ENCODE measurements at places on chromosomes 3 and 15.
A peak's percentile ranks its signal among the peaks of the same experiment; 100 is the strongest.

GRCh38 chr3:60160111-60160821 is 1091.0 kb downstream of the FHIT start:
- peak; percentile 16 for DNase-seq

GRCh38 chr15:45732662-45733061 is 97.8 kb downstream of the SQOR start:
- no peak for DNase-seq

DNA sequence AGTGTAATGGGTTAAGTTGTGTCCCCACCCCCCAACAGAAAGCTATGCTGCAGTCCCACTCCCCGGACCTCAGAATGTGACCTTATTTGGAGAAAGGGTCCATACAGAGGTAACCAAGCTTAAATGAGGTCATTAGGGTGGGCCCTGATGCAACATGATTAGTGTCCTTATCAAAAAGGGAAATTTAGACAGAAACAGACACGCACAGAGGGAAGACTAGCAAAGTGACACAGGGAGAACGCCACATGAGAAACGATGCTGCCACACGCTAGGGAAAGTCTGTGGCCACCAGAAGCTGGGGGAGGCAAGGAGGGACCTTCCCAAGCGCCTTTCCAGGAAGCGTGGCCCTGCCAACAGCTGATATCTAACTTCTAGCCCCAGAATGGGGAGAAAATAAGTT is 65.4 kb downstream of the RPN1 start:
- DNase-seq = no peak

DNA sequence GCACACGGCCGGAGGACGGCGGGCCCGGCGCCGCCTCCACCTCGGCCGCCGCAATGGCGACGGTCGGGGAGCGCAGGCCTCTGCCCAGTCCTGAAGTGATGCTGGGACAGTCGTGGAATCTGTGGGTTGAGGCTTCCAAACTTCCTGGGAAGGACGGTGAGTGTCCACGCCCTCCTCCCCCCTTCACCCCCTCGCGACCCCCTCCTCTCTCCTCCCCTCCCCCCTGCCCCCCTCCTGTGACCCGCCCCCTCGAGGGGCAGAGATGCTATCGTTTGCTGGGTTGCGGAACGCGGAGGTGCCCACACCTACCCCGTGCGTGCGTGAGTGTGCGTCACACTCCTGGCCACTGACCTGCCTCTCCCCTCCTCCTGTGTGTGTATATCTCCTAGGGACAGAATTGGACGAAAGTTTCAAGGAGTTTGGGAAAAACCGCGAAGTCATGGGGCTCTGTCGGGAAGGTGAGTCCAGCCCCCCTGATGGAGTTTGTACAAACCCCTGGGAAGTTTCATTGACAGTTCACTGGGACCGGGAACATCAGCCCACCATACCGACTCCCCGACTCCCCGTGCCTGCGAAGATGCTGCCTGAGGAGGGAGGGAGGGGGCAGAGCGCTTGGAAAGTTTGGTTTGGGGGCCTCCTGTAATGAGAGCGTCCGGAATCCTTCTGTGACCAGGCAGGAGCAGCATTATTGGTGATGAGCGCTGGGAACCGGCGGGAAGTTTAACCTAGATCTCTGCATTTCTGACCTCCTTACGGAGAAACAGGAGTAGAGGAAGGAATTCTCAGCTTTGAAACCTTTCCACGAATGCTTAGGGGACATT is 795 bp upstream of the SCAANT1 start:
- DNase-seq = peak; percentile 65

GRCh38 chr3:41338276-41338675 is 139.0 kb downstream of the CTNNB1 start:
- DNase-seq = no peak

- no peak for DNase-seq
These were observed 119.9 kb downstream of the FOXP1 start for GRCh38 chr3:71463617-71464016.

- DNase-seq = peak; percentile 83
These were observed 47.7 kb downstream of the PDZRN3 start for GRCh38 chr3:73576999-73577461.

DNA sequence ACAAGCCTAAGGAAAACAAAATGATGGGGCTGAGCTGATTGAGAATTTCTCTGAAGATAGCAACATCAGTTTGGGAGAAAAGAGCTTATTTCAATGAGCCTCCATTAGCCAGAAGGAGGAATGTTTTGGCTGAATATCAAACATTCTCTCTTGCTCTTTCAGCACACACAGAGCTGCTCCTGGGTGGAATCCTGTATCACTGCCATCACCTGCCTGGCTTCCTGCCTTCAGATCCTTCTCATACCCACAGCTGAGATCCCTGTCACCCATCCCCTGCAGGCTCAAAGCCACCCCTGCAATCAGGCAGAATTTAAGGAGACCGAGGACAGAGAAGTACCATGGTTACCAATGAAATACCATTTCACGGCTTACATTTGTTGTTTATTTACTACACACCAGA is 27.2 kb upstream of the SYN2 start:
- DNase-seq = no peak

DNA sequence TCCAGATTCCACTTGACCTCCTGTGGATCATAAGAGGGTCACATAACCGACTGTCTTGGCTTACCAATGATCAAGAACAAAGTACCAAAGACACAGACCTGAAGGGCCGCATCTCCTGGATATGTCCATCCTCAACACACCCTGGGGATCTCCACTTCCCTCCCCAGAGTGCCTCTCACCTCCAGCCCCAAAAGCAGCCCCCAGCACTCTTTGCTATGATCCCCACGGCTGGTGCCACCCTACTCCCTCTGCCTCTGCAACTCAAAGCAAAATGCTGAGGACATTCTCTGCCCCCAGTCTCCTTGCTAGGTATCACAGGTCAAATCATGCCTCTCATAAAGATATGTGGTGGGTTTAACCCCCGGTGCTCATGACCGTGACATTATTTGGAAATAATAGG is 32.7 kb downstream of the SLCO2A1 start:
- DNase-seq = no peak

- peak; percentile 18 for DNase-seq
These were observed 31.4 kb downstream of the MKRN2 start for GRCh38 chr3:12588039-12589009.

DNA sequence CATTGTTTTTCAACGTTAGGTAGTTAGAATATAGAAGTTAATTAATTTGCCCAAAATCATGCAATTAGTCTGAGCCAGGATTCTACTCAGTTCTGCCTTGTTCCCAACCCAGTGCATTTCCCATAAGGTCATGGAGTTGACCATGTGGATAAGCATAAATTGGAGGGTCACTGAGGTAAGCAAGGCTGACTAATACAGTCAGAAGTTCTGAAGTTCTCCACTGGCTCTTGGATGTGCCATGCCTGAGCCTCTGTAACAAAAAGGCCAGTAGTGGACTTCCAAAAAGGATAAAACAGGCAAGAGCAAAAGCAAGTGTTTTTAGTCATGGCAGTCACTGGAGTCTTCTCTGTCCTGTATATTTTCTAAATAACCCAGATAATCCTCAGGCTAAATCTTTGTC is 124.4 kb upstream of the PHLDB2 start:
- DNase-seq = no peak

DNA sequence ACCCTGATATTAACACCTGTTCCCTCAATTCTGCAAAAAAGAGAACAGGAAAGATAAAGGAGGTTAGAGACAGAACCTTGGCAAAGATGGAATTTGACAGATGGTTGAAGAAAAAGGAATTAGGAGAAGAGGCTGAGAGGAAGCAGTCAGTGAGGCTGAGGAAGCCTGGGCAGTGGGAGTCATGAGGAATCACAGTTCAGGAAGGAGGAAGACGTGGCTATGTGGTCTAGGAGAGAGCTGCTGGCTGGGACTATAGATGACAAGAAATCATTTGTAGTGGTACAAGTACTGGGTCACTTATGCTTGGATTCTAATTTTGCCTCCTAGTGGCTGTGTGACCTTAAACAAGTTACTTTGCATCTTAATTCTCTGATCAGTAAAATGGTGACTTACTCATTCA is 49.0 kb downstream of the LARS2 start:
- peak; percentile 16 for DNase-seq

DNA sequence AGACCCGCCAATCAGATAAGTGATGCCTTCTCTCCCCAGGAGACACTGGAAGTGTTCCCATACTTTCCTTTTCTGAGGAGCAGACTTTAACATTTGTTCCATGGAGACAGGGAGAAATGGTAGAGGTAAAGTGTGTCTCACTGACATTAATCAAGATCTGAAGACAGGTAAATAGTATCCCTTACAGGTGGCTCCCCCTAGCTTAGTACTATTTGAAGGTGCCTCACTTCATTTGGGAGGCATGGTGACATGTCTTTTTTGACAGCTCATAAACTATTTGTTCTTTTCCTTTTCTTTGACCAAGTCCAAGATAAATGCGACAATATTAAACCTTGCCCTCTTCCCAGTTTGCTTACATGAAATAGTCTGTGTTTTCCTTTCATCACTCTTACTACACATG is 485.6 kb upstream of the IL12A start:
- DNase-seq = no peak

DNA sequence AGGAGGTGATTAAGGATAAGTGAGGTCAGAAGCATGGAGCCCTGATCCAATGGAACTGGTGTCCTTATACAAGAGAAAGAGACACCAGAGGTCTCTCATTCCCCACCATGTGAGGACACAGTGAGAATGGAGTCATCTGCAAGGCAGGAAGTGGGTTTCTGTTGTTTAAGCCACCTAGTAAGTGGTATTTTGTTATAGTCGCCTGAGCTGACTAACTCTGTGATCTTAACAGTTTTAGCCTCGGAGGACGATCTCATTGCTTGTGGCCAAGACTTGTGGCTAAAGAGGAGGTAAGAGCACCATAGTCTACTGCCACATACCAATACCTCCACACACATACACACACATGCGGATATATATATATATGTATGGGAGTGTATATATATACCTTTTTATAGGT is 73.8 kb downstream of the MCTP2 start:
- DNase-seq = no peak

GRCh38 chr3:187015903-187016638 is 85.7 kb downstream of the ST6GAL1 start:
- DNase-seq = no peak

DNA sequence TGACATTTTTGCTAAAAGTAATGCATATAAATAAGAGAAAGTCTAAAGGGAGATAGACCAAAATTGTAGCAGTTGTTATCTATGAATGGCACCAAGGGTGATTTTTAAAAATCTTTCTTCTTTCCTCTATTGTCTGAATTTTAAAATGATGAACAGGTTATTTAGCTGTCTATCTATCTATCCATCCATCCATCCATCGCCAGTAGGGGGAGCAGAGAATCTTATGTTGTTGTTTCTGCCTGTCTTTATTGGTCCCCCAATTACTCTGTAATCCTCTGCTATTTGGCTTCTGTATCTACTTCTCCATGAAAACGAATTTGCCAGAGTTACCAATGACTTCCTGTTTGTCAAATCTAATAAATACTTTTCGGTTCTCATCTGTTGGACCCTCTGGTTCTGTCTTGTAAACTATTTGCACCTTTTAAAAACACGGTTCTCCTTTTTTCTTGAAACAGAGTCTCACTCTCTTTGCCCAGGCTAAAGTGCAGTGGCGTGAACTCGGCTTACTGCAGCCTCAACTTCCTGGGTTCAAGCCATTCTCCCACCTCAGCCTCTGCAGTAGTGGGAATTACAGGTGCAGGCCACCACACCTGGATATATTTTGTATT is 86.0 kb downstream of the ECT2 start:
- peak; percentile 61 for DNase-seq

DNA sequence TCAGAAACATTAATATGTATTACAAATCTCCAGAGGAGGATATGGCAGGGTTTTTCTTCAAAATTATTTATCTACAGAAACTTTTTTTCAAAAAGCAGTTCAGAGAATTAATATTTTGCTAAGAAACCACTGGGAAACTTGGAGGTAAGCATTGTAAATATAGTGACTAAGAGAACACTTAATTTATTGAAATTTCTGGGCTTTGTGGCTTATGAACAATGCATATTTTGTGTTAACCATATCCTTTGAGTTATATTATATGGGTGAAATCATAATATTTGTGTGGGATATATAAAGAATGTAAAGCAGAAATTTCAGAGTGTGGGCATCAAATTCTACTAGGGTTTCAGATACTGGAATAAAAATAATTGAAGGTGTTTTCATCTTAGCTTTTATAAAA is 1059.2 kb downstream of the ZPLD1 start:
- DNase-seq = no peak

- peak; percentile 29 for DNase-seq
These were observed 139.1 kb upstream of the MRPS22 start for GRCh38 chr3:139204728-139205127.

GRCh38 chr15:51335087-51335486 is 3.3 kb downstream of the CYP19A1 start:
- DNase-seq = no peak

DNA sequence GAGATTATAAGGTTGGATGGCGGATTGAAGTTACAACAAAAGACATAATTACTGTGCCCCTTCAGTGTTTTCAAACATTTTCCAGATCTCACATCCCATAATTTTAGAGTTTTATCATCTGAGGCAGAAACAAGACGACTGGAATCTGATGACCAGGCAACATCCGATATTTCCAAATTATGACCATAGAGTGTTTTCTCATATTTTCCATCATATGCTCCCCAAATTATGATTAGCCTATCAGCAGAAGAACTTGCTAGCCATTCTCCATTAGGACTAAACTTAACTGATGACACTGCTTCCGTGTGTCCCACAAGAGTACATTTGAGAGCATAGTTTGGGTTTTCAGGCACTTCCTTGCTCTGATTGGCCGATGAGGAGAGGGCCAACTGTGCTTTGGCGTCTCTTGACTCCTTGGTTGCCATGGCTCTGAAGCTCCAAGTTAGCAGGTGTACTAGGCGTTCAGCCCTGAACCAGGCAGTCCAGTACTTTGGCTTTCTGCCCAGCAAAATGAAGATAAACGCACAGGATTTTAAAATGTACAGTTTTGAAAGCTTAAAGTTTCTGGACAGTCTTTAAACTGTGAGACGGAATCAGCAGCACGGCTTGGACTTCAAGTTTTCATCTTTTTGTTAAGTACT is 638 bp downstream of the WDR5B start:
- peak; percentile 40 for DNase-seq

DNA sequence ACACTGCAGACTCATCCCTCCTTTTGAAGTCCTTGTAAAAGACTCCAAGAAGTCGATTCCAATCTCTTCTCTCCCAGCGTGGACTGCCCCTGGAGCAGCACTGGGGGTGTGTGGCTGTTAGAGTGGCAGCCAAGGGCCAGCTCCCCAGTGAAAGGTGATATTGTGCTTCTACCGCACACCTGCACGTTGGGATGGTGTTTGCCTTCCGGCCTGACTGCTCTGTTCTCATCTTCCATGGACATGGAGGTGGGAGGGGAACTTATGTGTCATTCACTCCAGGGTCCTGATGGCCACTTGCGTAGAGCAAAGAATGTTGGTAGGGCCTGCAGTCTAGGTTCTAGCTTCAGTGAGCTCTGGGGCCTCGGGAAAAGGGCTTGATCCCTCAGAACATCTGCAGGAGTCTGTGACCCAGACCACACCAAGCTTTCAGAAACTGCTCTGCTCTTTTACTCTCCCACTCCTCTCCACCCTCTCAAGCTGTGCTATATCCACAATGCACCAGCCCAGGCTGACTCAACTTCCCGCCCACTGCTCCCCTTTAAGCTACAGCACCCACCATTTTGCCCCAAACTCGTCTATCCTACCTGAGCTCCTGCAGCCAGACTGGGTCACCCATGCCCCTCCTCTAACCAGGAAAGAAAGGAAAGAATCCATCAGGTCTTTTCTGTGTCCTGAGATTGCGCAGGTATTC is 31.3 kb downstream of the LIPC start:
- DNase-seq = no peak

GRCh38 chr15:70475921-70476320 is 287.4 kb downstream of the UACA start:
- no peak for DNase-seq

Measured in fibroblast of mammary gland (primary cell).